ENCODE measurements at places on chromosomes 5 and 9.

DNA sequence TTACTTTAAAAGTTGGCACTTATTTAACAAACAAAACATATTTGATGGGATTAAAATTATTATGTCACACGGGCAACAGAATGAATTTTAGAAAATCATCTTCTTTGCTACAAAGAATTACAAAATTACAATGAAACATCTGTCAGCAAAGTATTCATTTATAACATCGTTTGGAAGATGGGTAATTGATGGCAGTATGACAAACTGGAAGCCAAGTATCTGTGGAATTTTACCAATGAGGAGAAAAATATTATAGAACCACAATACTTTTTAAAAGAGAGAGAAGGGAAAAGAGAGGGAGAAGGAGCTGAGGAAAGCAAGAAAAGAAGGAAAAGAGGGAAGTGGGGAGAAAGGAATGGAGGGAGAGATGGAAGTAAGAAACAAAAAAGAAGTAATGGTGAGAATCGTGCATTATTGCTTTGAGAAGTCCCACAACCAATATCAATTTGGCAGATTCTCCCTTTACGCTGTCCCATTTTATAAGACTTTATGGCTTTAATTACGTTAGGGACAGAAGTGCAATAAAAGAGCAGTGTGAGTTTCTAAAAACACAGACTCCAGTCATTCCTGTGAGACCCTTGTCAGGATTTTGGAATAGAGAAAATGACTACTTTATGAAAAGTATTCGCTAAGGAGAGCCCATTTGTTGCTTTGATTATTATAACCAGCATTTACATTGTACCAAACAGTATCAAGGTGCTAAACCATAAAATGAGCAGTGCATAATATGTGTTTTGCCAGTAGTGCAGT is 76.7 kb downstream of the LURAP1L start:
- DNase-seq: no peak

- DNase-seq: peak; percentile 59
These were observed 16.3 kb downstream of the NMRK1 start for GRCh38 chr9:75071530-75072122.

DNA sequence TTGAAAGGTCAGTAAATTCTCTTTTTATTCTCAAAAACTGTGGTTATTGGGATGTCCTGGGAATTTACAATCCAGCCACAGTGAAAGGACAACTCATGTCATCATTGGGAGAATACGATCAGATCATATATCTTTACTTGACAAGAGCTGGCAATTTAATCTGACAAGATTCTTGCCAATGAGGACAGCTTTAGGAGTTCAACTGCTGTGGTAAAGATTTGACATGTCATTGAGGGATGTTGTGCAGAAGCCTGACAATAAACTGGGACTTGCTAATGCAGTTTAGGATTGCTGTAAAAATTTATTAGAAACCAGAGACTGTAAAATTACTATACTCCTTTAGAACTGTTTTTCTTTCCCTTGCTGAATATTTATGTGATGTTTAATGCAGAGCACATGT is 1131.0 kb downstream of the MAT2B start:
- no peak for DNase-seq

- DNase-seq: no peak
These were observed 86.8 kb upstream of the CDH6 start for GRCh38 chr5:31106691-31107090.

- DNase-seq: no peak
These were observed 91.4 kb downstream of the ADAMTS12 start for GRCh38 chr5:33800241-33800950.

DNA sequence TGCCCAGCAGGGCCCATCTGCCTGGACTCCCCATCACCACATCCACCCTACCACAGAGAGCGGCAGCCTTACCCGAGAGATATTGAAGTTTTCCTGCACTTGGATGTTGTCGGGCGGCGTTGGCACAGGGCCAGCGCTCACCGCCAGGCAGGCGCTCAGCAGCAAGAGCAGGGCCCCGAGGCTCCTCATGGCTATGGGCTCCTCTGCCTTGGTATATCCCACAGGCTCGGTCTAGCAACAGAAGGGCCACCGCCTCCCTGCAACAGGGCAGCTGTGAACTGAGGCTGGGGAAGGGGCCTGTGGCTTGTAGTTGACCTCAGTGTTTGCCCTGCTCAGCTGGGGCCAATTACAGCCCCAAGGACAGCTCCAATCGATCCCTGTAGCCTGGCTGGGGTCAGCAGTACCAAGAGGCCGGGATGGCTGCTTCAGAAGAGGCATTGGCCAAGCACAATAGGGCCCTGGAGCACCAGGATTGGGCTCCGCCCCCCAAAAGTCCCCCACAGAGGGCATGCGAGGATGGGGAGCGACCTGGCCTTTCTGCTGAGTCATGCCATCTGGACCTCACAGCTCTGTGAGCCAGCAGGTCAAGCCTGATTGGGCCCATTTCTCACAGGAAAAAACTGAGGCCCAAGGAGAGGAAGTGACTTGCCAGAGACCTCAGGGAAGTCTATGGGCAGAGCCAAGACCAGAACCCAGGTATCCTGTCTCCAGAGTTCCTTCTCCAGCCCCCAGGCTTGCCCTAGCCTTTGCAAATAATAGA is at the start of gene AMBP:
Gene AMBP, minus strand, starts transcription at position 280 of the 760 bp plus-strand sequence. Its CDS starts 91 bp downstream, at position 189.
- DNase-seq: no peak

DNA sequence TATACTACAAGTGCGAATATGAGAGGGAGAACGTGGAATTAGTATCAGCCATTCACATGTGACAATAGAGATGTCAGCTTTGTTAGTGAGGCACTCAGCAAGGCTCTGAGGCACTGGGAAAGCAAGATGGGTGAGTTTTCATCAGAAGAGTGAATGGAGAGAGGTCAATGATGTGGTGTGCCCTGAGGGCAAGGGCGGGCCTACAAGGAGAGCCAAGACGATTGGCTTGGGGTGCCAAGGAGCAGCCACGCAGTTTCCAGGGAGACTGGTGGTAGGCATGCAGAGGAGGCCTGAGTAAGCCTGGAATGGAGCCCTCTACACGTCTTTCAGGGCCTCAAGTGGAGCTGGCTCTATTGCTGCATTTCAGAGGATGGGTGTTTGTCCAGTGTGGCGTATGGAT is 24.7 kb downstream of the BTF3 start:
- DNase-seq: no peak

DNA sequence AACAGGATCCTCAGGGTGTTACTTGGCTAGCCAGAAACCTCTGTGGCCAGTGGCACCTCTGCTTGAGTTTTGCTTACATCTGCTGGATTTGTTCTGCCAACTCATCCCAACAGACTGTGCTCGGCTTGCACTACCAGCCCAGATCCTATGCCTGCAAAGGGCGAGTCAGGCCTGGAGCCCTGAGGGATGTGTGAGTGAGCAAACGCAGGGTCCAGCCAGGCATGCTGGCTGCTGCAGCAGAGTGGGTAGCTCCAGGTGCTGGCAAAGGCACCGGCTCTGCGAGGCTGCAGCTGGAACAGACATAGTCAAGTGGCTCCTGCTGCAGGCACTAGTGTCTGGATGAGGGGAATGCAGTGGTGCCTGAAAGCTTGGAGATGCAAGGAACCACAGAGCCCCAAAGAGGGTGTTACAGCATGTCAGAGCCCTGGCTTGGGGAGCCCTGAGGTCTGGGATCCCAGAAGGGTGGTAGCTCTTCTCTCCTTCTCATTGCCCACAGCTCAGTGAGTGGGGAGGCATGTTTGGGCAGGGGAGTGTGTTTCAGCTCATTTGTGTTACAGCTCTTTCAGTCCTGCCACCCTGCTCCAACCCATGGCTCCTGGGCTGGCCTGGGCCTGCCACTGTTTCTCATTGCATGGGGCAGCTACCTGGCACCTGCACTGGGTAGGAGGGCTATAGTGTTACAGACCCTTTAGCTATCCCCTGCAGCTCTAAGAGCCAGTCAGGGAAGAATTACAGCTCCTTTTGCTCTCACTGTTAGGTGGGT is 332.6 kb downstream of the TAF11L14 start:
- DNase-seq: no peak

GRCh38 chr5:43627028-43627427 is 24.0 kb downstream of the NNT start:
- peak; percentile 15 for DNase-seq

GRCh38 chr5:123035918-123036390 is 571 bp downstream of the PPIC start:
- no peak for DNase-seq

- DNase-seq: no peak
These were observed 135.4 kb downstream of the UGCG start for GRCh38 chr9:112032009-112032408.

DNA sequence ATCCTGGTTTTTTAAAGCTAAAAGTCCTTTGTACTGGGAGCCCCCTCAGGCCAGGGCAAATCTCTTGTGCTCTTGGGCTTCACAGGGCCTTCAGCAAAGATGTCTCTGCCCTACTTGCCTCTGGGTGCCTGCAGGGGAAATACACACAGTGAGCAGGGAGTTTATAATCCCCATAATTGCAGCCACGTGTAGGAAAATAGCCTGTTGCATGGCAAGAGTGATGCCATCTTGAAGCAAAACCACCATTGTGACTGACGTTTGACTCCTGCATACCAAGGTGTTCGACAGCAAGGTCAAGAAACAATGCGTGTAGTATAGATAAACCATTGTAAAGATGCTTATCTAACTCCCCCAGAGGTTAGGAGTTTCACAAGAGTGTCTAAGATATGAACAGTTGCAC is 11.4 kb upstream of the IL3 start:
- DNase-seq: no peak

GRCh38 chr9:97548819-97549540 is 47.5 kb downstream of the TMOD1 start:
- no peak for DNase-seq

DNA sequence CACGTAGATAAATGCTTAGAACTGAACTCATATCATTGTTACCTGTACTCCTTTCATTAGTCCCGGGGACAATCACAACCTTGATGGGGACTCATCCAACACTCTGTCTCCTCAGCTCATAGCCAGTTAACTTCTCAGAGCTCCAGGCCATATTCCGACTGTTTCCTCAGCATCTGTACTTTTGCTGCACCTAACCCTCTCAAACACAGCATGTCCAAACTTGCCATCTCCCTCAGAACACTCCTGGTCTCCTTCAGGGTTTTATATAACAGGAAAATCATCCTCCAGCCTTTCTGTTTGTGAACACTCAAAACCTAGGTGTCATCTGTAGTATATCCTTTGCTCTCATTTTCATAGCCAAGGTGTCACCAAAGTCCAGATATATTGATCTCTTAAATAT is 150.5 kb downstream of the CDH6 start:
- DNase-seq: no peak

- no peak for DNase-seq
These were observed 57.5 kb upstream of the ADRB2 start for GRCh38 chr5:148768806-148769415.

DNA sequence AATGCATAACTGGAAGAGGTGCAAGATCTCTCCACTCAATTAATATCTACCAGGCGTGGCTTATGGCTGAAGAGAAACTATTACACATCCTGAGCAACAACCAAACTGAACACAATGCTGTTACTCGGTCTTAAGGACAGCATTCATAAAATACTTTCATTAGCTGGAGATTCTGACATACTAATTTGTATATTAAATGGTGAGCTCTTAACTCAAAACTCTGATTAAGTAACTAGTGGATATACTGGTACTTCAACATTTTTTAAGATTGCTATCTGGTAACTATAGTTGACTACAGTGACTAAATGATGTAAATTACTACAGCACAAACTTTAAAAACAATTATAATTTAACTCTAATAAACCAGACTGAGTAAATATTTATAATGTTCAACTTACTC is 15.8 kb downstream of the ZDHHC21 start:
- DNase-seq: no peak

DNA sequence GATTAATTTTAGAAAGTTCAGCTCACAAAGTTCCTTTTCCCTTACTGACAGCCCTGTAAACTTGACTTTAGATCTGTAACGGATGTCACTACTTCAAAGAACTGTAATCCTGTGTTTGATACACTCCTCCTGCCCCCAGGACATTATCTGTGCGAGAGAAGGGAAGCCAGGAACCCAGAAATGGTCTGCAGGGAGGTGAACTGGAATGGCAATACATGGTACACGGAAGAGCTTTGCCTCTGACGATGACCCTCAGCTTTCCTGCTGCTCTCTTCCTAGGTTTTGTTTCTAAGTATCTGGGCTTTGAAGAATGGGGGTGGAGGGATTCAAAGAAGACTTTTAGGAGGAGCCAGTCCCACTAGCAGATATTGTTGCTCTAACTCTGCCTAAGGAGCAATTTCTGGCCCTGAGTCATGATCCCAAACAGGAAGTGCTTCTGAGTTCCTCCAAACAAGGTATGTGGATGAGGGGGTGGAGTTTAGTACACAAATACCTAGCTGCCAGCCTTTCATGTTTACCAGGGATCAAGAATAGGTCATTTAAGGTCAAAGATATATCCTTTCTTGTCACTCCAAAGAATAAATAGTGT is 43.4 kb upstream of the TMC1 start:
- DNase-seq: no peak

- DNase-seq: peak; percentile 59
These were observed 93.7 kb downstream of the PDE4D start for GRCh38 chr5:59799668-59800346.

DNA sequence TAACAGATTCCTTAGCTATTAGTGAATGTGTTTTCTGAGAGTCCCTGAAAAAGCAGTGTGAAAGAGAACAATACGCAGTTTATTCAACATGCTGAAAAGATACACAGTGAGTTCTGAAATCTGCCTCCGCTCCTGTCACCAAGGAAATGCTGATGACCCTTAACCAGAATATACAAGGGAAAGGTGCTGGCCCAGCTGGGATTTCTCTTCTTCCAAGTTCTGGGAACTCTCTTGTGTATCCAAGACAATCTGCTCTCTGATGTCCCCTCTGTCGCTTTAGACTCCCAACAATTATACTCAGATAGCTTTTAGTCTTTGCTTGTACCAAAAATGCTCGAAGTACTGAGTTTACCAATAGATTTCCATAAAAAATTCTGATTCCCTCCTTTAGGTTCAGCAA is 214.9 kb downstream of the TMEM167A start:
- no peak for DNase-seq

- DNase-seq: peak; percentile 3
These were observed 107.3 kb upstream of the SARDH start for GRCh38 chr9:133845440-133845839.

DNA sequence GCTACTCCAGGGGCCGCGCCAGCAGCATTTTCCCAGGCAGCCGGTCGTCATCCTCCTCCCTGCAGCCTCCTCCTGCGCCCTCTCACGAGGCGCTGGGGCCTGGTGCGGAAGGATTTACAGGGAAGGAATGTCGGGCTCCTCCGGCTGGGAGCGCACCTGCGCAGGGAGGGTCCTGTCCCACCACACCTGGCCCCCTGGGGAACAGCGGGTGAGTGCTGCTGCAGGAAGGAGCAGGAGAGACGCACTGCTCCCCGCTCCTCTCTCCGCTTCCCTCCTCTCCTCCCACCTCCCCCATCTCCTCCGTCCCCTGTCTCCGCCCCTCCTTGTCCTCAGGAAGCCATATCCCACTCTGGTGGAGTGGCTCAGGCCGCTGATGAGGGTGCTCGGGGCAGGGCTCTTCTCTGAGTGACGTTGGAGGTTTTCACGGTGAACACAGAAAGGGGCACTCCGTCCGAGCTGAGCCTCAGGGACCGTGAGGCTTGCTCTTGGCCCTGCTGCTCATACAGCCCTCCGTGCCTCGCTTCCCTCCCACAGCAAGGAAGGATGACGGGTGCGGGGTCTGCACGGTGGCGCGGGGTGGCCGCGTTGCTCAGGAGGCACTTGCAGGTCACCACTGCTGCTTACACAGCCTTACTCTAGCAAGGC is 31.3 kb downstream of the IRX4 start:
- DNase-seq: no peak

- no peak for DNase-seq
These were observed 5.4 kb upstream of the CCIN start for GRCh38 chr9:36163786-36164170.

- peak; percentile 15 for DNase-seq
These were observed 20.4 kb downstream of the BDP1 start for GRCh38 chr5:71475788-71476384.

- no peak for DNase-seq
These were observed 2.4 kb upstream of the RXRA start for GRCh38 chr9:134323741-134324358.

GRCh38 chr9:134585746-134586706 is 55.6 kb upstream of the COL5A1 start:
- no peak for DNase-seq

Measured in CD4-positive, alpha-beta T cell treated with Interleukin-21 for 1 hour (primary cell).